ENCODE measurements at places on chromosomes 4 and X. TPM values are rescaled to one million over a fixed set of nuclear protein-coding genes. Genes with fewer than 3 reads are reported as not detected.

GRCh38 chrX:46704767-46705386, 54.0 kb downstream of the SLC9A7 start:
- no peak for DNase-seq

DNA sequence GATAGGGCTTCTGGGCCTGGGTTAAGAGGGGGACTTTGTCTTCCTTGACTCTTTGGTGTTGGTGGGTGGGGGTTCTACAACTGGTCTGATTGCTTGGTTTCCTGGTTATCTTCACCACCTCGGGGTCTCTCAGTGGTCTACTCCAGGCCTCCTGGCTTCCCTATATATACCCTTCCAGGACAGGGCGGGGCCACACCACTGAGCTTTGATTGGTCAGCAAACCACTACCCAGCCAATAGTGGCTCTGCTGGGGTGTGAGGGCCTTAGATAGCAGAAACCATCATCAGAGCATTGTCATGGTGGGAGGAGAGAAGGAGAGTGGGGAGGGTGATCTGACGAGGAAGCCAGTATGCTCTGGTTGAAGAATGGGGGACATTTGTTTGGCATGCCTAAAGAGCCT, 14.4 kb upstream of the MAGEA1 start:
- peak; percentile 19 for DNase-seq

GRCh38 chr4:136803433-136803832, 728.9 kb downstream of the PCDH18 start:
- DNase-seq = no peak

- DNase-seq = no peak
These were observed 950.1 kb downstream of the FAT4 start for GRCh38 chr4:126264839-126265238.

ITIH6 gene
- not detected for polyA plus RNA-seq

RADX gene
- polyA plus RNA-seq = 0.11 TPM

MBNL3 gene
- polyA plus RNA-seq = 0.03 TPM

NSUN7 gene
- not detected for polyA plus RNA-seq
